Left colon (tissue), 2 donors: ENCODE measurements at places on chromosomes 6 and 20.

- DNase-seq = peak; percentile 35
These were observed 587 bp downstream of the PDSS2 start for GRCh38 chr6:107458672-107459282.

DNA sequence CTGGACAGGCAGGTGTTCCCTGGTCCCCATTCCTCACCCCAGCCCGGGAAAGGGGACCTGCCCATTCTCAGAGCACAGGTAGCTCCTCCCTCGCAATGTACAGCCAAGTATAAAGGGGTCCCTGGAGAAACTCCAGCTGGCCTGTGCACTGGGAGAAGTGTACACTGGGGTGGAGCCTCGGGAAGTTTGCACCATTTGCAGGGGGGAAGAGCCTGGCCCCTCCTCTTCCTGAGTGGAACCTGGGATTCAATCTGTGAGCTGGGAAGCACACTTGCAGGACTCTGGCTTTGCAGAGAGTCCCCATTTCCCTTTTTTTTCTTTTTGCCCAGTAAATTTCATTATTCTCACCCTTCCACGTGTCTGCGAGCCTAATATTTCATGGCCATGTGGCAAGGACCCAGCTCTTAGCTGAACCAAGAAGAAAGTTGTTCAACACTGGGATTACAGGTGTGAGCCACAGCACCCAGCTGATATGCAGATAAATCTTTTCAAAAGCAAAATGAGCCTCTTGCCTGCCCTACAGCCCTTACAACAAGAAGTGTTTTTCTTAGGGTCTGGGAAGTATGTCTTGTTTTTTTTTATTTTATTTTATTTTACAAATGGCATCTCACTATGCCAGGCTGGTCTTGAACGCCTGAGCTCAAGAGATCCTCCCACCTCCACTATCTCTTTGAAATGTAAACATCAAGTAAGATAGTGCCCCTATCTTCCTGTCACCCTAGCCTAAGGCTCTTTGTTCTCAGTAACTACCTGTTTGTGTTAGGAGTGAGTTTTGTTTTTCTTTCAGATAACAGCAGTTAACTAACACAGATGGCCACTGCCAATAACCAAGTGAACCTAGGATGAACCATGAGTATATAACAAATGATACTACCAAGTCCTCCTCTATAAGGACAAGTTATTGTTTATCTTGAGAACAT, 9.3 kb upstream of the RNGTT start:
- no peak for DNase-seq

DNA sequence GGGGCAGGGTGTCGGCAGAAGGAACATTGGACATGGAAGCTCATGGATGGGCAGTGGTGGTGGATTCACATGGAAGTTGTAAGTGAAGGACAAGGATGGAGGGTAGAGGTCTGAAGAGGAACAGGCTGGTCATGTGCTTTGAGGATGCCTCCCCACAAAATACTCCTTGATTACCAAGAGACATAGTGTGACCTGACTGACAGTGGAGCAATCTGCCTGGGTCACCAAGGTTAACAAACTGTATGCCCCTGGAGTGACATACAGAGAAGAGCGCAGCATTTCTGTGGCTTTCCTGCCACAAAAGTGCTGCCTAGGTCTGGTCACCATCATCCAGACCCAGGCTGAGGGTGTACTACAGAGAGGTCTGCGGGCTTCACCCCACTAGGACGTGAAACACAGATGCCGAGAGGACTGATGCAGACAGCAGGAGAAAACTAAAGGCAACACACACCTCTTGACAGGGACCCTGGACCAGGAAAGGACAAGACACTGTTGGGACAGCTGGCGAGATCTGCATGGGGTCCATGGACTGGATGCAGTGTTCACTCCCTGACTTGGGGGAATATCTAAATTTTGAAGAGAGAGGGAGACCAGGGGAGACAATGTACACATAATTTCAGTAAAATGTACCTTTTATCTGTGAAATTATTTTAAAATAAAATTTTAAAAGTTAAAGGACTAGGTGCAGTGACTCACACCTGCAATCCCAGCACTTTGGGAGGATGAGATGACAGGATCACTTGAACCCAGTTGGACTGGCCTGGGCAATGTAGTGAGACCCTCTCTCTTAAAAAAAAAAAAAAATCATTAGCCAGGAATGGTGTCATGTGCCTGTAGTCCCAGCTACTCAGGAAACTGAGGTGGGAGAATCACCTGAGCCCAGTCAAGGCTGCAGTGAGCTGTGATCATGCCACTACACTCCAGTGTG, 64.9 kb downstream of the CSE1L start:
- DNase-seq = no peak

GRCh38 chr6:96466147-96466863, 55.3 kb upstream of the UFL1 start:
- no peak for DNase-seq

GRCh38 chr6:89290401-89291155, 24.5 kb downstream of the GABRR2 start:
- DNase-seq = no peak
